Naive thymus-derived CD4-positive, alpha-beta T cell (primary cell): ENCODE measurements at places on chromosomes 12 and 14.

GRCh38 chr14:72416892-72417291 is 477.0 kb downstream of the DPF3 start:
- no peak for DNase-seq

GRCh38 chr14:101960225-101960624 is 4.1 kb upstream of the DYNC1H1 start:
- peak; percentile 29 for DNase-seq

DNA sequence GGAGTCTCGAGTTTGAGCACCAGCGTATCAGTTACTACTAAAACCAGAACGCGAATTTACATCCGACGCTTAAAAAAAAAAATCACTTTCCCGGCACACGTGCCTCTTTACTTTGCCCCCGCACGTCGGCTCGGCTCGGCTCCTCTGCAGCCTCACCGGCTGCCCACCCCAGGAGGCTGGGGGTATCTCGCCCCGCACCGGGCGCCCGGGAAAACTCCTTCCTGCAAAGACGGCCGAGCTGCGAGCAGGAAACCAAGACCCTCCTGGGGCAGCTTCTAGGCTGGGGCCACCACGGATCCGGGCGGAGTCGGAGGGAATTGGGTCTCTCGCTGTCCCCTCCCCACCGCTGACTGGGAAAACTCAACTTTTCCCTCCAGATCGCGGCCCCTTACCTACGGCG is 610 bp downstream of the VSIG10 start:
- no peak for DNase-seq

DNA sequence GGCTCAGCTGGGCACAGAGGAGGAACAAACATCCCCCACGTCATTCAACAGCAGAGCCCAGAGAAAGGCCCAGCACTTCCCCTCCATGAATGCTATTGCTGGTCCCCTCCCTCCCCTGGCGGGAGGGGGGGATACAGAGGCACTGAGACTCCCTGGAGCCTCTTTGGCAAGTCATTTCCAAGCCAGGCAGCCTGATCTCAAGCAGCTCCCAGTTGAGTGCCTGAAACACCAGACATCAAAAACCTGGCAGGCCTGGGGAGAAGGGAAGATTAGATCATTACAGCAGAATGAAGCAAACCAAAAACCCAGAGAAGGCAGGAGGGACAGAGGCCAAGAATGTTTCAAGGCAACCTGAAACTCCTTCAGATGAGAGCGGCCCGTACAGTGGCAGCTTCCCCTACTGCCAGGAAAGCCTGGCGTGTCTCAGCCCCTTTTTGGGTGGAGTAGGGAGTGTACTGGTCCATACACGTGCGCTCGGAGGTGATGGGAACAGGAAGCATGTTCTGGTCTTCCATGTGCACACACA is 92.1 kb downstream of the LRRC74A start:
- no peak for DNase-seq

GRCh38 chr12:53103860-53104305 is 597 bp downstream of the SOAT2 start:
- no peak for DNase-seq

DNA sequence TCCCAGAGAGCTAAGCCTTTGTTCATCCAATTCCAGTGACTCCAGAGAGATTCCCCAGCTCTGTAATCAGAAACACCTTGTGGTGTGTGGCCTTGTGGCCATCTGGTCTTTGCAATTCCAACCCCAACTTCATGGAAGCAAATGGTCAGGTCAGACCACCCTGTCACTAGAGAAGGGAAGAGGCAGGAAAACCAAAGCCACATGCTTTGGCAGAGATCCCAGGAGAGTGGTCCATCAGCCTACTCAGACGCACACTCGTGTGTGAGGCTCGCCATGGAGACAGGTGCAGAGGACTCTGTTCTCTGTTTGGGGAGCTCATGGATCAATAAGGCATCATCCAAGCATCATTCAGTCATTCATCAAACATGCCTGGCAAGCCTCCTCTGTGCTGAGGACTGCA is 46.2 kb upstream of the TUNAR start:
- no peak for DNase-seq

DNA sequence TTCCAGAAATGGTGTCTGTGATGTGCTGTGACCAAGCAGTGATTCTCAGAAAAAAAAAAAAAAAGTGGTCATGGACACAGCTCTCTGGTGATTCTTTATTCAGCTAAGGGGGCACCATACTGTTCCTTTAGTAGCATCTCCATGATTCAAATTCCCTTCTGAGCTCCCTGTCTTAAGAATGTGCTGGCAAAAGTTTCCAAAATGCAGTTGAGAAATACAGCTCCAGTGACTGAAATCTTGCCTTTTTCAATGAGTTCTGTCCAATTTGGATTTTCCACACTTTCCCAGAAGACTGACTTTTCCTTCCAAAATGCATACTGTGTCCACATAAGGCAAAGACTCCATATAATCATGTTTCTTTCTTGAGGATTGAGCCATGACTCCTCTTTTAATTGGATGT is 24.3 kb upstream of the CPM start:
- no peak for DNase-seq

GRCh38 chr12:113221997-113222729 is 899 bp downstream of the TPCN1 start:
- DNase-seq = no peak

DNA sequence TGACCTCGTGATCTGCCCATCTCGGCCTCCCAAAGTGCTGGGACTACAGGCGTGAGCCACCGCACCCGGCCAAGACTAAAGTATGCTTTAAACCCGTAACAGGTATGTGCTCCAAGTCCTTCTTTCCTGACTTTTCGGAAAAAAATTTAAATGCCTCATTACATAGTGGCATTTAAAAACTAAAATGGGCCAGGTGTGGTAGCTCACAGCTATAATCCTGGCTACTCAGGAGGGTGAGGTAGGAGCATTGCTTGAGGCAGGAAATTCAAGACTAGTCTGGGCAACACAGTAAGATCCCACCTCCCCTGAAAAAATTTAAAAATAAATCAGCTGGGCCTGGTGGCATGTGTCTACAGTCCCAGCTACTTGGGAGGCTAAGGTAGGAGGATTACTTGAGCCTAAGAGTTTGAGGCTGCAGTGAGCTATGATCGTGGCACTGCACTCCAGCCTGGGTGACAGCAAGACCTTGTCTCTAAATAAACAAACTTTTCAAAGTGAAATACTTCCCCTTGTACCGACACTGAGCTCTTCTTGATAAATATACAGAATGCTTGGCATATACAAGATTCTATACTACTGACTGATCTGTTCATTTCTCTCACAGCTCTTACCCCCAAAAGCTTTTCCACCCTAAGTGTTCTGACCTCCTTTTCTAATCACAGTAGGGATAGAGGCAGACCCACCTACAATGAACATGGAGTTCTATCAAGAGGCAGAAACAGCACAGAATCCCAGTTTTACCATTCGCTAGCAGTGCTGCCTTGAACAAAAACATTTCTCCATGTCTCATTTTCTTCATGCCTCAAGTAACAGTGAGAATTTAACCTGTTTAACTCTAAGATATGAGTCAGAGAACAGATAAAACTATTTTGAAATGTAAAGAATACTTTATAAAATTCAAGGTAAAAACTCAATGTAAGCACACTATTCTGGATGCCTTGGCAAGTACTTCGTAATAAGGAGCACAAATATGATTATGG is 7.9 kb downstream of the PPP4R3A start:
- DNase-seq = no peak

- DNase-seq = no peak
These were observed 12.2 kb downstream of the RERG start for GRCh38 chr12:15208871-15209656.

- DNase-seq = no peak
These were observed 126.9 kb upstream of the FGD4 start for GRCh38 chr12:32272465-32272864.

DNA sequence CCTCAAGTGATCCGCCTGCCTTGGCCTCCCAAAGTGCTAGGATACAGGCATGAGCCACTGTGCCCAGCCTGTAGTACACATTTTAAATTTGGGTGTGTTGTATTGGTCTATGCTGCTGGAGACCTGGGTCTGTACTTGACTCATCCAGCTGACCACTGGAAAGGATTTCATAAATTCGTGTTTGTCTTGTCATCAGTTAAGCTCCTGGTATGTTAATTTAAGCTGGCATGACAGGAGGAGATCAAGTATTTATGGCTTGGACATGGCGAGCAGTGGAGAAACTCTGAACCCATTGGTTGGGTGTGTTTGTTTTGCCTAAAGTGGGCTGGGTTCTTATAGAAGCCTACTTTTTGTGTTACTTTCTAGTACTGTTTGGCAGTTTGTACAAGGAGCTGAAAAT is 24.2 kb downstream of the YY1 start:
- no peak for DNase-seq

- DNase-seq = no peak
These were observed 42.5 kb downstream of the MAP4K5 start for GRCh38 chr14:50489851-50490250.

- DNase-seq = no peak
These were observed 18.2 kb downstream of the DYNC1H1 start for GRCh38 chr14:101982621-101983020.

GRCh38 chr12:90211017-90211416 is 502.4 kb upstream of the ATP2B1 start:
- DNase-seq = no peak

DNA sequence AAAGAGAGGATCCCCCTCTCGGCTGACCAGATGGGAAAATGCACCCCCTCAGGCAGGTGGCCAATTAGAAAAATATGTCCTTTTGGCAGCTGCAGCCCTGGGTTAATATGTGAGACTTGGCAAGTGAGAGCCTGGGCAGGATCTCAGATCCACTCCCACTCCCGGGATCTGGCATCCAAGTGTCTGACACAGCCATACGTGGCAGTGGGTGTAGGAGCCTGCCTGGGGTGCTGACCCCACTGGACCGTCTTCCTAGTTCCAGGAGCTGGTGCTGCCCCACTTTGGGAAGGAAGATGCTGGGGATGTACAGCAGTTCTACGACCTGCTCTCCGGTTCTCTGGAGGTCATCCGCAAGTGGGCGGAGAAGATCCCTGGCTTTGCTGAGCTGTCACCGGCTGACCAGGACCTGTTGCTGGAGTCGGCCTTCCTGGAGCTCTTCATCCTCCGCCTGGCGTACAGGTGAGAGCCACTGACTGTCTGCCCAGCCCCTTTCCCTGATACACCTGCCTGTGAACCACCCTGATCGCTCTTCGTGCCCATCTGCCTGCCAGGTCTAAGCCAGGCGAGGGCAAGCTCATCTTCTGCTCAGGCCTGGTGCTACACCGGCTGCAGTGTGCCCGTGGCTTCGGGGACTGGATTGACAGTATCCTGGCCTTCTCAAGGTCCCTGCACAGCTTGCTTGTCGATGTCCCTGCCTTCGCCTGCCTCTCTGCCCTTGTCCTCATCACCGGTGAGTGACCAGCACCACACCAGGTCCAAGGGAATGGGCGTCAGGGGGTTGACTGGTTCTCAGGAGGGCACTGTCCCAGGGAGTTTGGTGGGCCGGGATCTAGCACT is 5.8 kb downstream of the NR4A1 start:
- DNase-seq = no peak

DNA sequence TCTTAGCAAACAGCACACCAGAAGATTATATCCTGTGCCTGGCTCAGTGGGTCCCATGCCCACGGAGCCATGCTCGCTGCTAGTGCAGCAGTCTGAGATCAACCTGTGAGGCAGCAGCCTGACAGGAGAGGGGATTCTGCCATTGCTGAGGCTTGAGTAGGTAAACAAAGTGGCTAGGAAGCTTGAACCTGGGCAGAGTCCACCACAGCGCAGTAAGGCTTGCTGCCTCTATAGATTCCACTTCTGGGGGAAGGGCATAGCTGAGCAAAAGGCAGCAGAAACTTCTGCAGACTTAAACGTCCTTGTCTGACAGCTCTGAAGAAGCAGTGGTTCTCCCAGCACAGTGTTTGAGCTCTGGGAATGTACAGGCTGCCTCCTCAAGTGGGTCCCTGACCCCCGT is 210.3 kb downstream of the RMST start:
- no peak for DNase-seq

- DNase-seq = no peak
These were observed 146.4 kb upstream of the ARHGAP5 start for GRCh38 chr14:31930493-31931240.

DNA sequence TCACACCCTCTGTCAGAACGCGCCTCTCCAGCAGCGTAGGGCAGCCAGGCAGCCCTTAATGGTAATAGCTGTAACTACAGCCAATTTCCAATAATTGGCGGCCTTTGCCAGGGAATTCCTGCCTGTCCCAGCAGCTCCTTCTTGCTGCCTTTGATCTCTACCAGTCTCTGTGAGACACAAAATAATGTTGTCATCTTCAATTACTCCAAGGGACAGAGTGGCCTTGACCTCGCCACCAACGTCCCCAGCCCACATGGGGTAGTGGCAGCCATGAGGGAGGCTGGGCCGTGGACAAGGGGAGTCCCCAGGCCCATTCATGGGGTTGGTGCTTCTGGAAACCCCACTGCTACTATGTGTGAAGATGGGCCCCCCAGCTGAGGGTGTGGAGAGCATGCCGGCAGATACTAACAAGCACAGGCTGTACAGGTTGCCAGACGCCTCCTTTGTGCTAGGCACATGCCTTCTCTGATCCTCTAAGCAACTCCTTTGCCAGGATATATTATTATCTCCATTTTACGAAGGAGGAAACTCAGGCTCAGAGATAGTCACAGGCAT is 17.4 kb upstream of the CLMN start:
- DNase-seq = no peak

- no peak for DNase-seq
These were observed 661.2 kb downstream of the SLC16A7 start for GRCh38 chr12:60257063-60257462.

- DNase-seq = no peak
These were observed 7.7 kb upstream of the DCP1B start for GRCh38 chr12:2011643-2012607.

GRCh38 chr12:118964988-118965387 is 16.4 kb upstream of the SRRM4 start:
- DNase-seq = no peak

- DNase-seq = no peak
These were observed 60.9 kb upstream of the ARID2 start for GRCh38 chr12:45668641-45669040.

- DNase-seq = peak; percentile 20
These were observed 3.5 kb upstream of the NFE2 start for GRCh38 chr12:54304187-54304810.

DNA sequence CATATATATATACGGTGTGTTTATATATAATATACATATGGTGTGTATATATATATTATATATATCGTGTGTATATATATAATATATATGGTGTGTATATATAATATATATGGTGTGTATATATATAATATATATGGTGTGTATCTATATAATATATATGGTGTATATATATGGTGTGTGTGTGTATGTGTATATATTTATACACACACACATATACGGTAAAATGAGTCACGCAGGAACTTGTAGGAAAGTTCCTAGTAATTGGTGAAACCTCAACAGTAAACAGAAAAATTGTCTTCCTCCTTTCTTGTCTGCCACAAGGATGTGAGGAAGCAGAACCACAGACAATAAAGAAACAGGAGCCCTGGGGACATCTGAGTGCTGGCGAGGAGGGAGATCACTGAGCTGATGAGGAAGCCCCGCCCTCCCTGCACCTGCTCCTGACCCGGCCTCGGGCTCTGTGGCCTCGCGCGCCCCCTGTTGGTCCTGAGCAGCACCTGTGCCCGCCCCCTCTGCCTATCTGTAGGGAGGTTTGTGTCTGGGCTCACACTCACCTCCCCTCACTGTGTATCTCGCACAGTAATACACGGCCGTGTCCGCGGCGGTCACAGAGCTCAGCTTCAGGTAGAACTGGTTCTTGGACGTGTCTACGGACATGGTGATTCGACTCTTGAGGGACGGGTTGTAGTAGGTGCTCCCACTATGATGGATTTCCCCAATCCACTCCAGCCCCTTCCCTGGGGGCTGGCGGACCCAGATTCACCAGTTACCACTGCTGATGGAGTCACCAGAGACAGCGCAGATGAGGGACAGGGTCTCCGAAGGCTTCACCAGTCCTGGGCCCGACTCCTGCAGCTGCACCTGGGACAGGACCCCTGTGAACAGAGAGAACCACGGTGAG is 1079.4 kb downstream of the TMEM121 start:
- DNase-seq = peak; percentile 73
